ENCODE measurements at places on chromosomes 13 and 19.
A peak's percentile ranks its signal among the peaks of the same experiment; 100 is the strongest.

DNA sequence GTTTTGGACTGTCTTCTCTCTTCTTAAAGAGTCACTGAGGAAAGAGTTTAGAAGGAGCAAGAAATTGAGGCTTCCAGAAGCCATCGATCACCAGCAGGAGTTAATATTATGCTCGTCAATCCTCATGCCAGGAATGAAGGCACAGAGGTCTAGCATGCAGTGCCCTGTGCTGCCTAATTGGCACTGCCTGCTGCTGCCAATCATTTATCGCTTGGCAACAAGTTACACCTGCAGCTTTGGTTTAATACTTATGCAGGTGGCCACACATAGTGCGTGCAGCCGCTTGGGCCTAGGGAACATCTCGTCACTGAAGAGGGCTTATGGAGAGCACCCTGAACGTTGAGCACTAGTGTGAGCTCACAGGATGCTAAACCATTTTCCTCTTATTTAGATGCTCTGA is 2.7 kb upstream of the SOX1 start:
- no peak for DNase-seq

- DNase-seq = no peak
These were observed 227.4 kb downstream of the DLEU7 start for GRCh38 chr13:50616101-50616500.

GRCh38 chr19:970695-971094 is 13.4 kb upstream of the WDR18 start:
- DNase-seq = no peak

DNA sequence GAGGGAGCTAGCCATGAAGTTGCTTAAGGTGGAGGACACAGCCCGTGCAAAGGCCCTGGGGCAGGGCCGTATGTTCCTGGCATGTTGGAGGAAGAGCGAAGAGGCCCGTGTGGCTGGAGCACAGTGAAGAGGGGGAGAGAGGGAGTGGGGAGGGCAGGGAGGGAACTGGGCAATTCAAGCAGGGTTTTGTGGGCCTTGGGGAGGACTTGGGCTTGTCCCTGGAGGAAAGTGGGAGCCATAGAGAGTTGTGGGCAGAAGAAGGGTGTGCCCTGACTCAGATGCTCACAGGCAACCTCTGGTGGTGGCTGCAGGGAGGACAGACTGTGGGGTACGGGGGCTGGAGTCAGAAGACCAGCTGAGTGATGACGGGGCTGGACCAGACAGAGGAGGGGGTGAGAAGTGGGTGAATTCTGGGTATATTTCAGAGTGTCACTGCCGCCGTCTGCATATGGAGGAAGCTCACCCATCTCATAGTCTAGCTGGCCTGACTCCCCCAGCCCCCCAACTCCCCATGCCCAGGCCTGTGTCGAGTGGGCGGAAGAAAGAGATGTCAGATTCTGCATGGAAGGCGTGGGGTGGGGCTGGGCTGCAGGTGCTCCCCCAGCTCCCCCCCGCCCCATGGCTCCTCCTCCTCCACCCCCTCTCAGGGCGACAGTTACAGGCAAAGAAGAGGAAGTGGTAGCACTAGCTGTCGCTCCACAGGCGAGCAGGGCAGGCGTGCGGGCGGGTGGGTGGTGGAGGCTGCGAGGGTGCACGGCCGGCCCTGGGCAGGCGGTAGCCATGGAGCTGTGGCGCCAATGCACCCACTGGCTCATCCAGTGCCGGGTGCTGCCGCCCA is at the start of gene VAV1:
Gene VAV1, plus strand, starts transcription at position 681 of the 838 bp plus-strand sequence. Its CDS starts 100 bp downstream, at position 781.
- peak; percentile 25 for DNase-seq
